ENCODE measurements at places on chromosomes 2 and 18.

DNA sequence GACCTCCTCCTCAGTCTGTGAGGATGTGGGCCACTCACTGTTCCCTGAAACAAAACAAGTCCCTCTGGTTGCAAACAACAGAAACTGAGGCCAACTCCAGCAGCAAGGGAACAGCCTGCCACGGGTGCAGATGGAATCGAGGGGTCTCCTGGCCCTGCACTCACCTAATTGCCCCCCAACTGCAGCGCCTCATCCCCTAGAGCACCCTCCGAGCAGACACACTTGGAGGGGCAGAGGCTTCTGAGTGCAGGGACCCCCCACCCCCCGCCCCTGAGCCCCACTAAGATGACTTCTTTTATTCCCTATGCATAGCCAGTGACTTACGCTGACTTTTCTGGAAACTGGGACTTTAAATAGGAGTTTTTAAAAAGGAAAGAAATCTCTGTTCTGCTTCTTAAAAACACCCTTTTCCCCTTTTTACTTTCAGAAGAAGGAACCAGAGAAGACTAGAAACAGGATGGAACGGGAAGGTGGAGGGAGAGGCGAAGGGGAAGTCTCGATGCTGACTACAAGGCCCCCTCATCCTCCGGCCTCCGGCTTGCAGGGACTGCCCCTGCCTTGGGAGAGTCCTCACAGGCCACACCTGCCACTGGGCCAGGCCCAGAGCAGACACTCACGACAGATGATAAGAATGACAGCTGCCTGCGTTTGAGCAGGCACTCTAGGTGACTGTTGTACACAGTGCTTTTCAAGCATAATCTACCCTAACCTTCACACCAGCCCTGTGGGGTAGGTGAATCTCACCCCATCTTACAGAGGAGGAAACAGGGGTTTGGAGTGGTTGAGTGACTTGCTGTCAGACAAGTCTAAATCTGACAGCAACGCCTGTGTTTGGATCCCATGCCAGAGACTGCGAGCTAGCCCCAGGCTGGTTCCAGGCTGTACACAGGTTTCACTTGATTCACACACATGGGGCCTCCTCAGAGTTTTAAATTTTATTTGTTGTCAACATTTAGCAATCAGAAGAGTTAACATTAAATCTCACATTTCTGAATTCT lies 28.2 kb upstream of the BIN1 start:
- DNase-seq, result no peak

DNA sequence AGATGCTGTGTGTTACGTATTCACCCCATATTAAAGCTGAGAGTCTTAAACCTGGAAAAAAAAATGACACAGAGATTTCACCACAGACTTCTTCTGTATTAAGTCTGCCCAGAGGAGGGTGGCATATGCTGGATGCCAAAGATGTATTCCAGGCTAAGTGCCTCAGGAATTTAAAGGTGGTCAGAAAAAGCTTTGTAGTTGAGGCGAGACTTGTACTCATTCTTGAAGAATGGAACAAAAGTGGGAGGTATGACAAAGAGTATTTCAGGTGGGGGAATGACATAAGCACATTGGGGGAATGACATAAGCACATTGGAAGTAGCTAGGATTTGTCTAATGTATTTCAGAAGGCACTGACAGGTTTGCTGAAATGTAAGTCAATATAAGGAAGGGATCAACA lies 98.6 kb downstream of the BABAM2 start:
- DNase-seq, result no peak

DNA sequence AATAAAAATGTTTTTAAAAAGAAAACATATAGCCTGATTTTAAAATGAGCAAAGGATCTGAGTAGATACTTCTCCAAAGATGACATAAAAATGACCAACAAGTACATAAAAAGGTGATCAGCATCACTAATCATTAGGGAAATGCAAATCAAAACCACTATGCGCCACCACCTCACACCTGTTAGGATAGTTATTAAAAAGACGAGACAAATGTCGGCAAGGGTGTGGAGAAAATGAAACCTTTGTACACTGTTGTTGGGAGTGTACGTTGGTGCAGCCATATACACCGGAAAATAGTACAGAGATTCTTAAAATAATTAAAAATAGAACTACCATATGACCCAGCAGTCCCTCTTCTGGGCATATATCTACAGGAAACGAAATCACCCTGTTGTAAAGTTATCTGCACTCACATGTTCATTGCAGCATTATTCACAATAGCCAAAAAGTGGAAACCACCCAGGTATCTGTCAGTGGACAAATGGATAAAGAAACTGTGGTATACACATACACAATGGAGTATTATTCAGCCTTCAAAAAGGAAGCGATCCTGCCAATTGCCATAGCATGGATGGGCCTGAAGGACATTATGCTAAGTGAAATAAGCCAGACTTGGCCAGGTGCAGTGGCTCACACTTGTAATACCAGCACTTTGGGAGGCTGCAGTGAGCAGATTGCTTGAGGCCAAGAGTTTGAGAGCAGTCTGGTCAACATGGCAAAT lies 91.6 kb downstream of the PRKRA start:
- DNase-seq, result no peak

GRCh38 chr2:129428086-129428660 lies 551.3 kb upstream of the RAB6C start:
- DNase-seq, result no peak

DNA sequence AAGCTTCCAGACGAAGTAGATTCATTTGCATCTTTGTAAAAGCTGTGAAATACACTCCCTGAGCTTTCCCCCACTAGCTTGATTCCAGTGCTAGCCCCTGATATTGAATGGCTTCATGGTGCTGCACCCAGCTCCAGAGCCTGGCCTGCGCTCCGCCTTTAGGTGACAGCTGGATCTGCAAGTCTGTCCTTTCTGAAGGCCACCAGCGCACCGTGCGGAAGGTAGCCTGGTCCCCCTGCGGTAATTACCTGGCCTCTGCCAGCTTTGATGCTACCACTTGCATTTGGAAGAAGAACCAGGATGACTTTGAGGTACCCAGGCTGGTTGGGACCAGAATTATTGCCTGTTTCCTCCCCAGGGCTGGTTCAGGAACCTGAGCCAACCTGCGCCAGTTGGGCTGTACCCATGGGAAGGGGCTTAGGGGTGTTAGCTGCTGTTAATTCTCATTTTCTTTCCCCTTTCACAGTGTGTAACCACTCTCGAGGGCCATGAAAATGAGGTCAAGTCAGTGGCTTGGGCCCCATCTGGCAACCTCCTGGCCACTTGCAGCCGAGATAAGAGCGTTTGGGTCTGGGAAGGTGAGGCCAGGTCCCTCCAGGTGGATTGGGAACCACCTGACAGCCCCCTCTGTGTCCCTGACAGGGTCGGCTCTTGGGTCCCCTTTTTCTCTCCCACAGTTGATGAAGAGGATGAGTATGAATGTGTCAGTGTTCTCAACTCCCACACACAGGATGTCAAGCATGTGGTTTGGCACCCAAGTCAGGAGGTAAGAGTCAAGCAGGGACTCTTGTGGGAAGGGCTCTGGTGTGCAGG lies 1.3 kb downstream of the CIAO1 start:
- DNase-seq, result no peak

DNA sequence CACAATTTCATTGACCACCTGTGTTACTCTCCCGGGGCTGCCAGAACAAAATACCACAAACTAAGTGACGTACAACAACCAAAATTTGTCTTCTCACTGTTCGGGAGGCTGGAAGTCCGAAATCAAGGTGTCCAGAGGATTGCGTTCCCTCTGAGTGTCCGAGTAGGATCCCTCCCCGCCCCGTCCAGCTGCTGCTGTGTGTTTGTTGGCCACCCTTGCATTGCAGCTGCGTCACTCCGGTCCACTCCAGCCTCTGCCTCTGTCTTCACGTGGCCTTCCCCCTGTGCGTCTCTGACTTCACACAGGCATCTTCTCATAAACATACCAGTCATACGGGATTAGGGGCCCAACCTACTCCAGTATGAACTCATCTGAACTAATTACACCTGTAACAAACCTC lies 251.8 kb upstream of the SMIM21 start:
- no peak for DNase-seq

DNA sequence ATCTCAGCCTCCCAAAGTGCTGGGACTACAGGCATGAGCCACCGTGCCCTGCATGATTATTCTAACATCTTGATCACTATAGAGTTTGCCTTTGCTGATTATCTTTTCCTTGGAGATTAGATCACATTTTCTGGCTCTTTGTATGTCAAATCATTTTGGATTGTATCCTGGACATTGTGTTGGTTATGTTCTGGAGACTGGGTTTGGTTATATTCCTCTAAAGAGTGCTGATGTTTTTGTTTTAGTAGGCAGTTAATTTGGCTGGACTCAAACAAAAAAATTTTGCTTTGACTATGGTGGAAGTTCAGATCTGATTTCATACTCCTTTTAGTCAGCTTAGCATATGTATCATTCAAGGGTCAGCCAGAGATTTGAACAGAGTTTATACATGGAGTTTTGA lies 26.4 kb downstream of the ETAA1 start:
- DNase-seq, result no peak

- DNase-seq, result no peak
Measured at GRCh38 chr2:11367170-11367730, 22.8 kb upstream of the ROCK2 start.

Data from midbrain (tissue), 1 donor.